Activated naive CD8-positive, alpha-beta T cell treated with anti-CD3 and anti-CD28 coated beads, Interleukin-2, amount 10 ng/mL, durations not matched to agents 7 days and 5 days (primary cell): ENCODE measurements at places on chromosomes 1 and 21. TPM values are rescaled to one million over a fixed set of nuclear protein-coding genes. Genes with fewer than 3 reads are reported as not detected.
A peak's percentile ranks its signal among the peaks of the same experiment; 100 is the strongest.

Gene HES3
- total RNA-seq = not detected

DNA sequence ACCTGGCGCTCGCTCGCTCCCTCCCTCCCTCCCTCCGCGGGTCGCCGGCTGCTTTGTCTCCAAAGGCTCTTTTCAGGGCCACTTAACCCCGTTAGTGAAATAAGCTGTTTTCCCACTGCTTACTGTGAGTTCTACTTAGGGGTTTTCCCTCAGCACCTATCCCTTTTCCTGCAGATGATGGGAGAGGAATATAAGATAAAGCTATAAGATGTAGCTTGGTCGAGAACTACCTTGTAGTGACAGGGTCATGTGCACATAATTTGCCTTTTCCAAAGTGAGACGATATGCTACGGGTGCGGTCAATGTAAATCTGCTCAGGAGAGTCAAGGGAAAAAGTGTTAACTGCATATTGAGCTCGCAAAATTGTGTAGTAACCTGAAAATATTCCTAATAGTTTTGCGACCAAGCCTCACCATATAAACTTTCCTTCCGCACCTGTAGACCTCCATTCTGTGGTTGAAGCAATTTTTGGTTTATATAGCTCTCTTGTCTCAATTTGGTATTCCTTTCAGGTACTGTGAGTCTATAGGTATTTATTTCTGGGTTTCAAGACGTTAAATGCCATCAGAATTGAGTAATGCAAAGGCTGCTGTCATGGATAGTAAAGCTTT lies 55.8 kb upstream of the BOLA1 start:
- no peak for DNase-seq

GRCh38 chr1:188281921-188282320 lies 1453.2 kb downstream of the PLA2G4A start:
- DNase-seq = no peak

- no peak for DNase-seq
Observed at GRCh38 chr1:39189592-39190041, 14.9 kb upstream of the MACF1 start.

DNA sequence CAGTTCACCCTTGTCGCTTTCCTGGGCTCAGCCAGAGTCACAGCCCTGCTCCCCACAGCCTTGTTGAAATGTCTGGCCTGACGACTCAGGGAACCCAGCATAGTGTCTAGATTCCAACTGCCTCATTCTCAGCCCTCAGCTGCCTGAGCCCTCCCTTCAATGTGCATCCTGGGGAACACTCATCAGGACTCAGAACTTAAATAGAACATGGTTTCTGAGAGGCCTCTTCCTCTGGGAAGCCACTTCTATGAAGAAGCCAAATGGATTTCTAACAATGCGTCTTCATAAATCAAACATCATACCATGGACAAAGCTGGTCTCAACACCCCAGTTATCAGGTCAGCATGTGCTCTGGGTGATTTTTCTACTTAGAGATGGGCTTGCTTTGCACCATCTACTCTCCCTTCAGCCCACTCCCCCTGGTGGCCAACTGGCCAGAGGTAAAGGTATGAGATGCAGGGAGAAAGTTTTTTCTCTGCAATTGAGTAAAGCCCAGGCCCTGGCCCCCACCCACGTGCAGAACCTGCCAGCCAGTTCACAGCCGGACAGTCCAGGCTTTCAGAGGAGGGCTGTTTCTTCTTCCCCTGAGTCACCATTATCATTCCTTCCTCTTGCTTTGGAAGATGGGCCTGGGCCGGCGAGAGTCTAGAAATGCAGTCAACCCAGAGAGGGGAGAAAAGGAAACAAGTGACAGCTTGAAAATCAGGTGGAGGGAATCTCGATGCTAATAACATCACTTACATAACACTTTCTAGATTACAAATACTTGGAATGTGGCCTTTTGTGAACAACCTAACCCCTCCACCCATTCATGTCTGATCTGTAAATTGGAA lies 32.1 kb downstream of the CD244 start:
- peak; percentile 77 for DNase-seq

DNA sequence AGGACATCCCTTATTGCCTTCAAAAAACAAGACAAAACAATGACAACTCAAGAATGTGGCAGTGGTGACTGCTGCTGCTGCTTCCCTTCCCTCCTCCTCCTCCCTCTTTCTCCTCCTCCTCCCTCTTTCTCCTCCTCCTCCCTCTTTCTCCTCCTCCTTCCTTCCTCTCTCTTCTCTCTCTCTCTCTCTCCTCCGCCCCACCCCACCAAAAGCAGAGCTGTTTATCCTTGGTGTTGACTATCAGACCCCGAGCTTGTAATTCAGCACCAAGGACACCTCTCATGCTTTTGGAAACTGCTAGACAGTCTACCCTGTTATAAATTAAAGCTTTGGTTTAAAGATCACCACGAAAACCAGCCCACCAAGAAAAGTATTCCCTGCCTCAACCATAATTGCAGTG lies 72.4 kb upstream of the IFNAR2 start:
- DNase-seq = no peak
